ENCODE measurements at places on chromosomes 5 and 9. TPM values are rescaled to one million over a fixed set of nuclear protein-coding genes. Genes with fewer than 3 reads are reported as not detected.

DNA sequence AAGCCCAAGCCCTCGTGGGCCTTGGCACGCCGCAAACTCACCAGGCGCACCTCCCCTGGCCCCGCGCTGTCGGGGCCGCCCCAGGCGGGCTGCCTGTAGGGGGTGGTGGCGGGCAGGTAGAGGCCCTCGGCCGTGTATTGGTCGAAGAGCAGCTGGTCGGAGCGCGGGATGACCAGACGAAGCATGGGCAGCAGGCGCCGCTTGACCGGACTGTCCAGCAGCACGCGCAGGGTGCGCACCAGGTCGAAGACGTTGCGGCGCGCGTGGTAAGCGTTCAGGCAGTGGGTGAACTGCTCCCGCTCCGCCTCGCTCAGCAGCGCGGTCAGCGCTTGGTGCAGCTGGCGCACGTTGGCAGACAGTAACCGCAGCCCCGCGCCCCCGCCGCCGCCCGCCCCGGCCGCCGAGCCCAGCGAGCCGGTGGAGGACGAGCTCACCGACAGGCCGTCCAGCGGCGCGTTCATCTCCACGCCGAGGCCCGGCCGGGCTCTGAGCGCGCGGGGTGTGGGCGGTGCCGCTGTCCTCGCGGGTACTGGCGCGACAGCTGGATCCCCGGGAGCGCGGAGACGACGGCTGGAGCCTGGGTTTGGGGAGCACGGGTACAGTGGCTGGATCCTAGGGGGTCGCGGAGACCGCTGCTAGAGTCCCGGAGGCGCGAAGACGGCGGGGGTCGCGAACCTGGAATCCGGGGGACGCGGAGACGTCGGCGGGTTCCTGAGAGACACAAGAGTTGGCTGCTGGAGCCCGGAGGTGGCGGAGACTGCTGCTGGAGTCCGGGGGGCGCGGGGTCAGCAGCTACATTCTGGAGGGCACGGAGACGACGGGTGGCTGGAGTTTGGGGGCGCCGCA is 709 bp downstream of the WHRN start:
- no peak for DNase-seq

Gene ECM2
- total RNA-seq = 16.3 TPM

DNA sequence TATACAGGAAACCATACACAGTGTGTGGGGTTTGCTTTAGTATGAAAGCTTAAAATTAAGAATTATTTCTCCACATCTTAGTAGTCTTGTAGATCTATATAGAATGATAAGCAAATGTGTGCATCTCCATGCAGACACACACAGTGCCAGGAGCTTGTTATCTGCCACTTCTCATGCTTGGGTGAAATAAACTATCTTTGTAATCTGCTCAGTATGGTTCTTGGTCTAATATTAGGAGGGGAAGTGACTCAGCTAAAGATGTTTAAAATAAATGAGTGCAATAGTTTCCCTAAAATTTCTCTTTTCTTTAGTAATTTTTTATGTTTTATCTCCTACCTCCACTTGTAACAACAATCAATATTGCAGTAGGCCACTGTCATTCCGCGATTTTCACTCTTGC is 689.6 kb downstream of the TAF11L14 start:
- DNase-seq = no peak

Gene CCL27
- 0.68 TPM for total RNA-seq

DNA sequence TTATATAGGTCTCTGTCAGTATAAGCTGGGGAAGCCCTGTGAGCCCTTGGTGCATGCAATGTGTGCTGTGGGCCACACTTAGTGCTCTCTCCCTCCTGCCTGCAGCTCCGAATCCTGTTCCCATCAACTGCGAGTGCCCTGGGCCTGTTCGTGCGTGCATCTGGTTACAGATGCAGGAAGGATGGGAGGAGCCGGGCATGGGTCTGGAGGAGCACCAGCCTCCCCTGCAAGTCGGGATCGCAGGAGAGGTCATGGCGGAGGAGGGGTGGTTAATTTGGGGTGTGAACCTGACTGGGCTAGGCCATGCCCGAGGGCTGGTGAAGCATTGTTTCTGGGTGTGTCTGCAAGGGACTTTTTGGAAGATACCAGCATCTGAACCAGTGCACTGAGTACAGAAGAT is 274.6 kb upstream of the IRX4 start:
- DNase-seq = no peak

Gene FOXD4L4
- total RNA-seq = 0.47 TPM

Gene INSL4
- total RNA-seq = not detected

DNA sequence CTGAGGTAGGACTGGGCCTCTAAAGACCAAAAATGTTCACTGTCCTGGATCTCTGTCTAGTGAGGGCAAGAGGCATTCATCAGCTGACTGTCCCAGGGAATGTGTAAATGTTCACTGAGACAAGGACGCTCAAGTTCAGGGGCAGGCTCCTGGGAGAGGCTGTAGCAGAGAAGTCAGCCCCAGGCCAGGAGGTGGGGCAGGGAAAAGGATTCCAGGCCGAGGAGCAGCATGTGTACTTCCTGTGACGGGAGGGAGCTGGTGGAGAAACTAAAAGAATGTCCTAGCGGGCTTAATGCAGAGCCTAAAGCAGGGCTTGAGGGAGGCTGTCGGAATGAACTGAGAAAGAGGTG is 205.8 kb downstream of the GABBR2 start:
- no peak for DNase-seq

Gene ASTN2
- 19.6 TPM for total RNA-seq

- DNase-seq = no peak
Observed at GRCh38 chr5:154358516-154359220, 87.1 kb upstream of the SAP30L start.

Gene GPRIN1
- 0.13 TPM for total RNA-seq

GRCh38 chr5:62343428-62343827 is 37.4 kb downstream of the KIF2A start:
- DNase-seq = no peak

Gene CENPK
- total RNA-seq = 2.3 TPM

- DNase-seq = no peak
Observed at GRCh38 chr5:93874080-93874479, 132.7 kb upstream of the POU5F2 start.

DNA sequence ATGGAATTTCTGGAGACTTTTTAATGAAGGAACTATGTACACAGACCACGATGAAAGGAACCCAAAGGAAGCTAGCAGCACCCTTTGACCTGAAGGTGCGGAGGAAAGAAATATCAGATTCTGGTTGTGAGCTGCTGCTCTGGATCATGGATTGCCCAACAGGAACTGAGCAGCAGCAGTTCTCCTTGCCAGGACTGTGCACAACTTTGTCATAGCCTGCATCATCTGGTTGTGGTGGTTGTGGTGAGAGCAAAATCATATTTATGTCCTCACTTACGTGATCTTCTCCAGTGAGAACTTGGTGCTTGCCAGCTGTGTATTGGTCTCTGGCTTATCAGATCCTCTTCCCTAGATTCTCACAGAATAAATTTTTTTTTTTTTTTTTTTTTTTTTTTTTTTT is 70.7 kb upstream of the LPAR1 start:
- no peak for DNase-seq

DNA sequence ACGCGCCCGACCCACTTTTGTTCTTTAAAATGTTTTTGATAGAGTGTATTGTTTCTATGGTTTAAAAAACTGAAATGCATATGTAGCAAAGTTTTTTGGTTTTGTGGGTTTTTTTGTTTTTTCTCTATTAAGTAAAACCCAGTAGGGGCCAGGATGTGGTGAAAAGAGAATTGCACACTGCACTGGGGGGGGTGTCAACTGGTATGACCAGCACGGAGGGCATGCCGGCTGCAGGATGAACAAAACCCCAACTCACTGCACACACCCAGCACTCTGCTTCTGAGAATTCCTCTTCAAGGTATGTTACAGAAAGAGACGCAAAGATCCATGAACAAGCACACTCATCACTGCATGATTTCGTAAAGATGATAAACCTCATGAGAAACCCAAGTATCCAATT is 75.0 kb downstream of the STK10 start:
- no peak for DNase-seq

DNA sequence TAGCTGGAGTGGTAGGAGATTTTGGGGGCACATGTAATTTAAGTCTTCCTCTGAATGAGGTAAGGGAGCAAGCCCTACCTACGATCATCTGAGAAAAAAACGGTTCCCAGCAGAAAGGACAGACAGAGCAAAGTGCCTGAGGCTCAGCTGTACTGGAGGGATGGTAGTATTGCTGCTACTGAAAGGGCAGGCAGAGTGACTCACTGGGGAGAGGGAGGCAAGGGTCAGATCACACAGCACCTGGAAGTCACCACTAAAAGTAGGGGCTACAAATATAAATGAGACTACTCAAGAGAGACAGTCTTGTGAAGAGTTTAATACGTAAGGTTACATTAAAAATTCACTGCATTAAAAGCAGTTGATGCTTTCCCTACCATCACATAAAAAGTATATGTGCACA is 75.9 kb downstream of the NFIB start:
- no peak for DNase-seq

Gene PCDHB2
- total RNA-seq = 1.8 TPM

Gene NR6A1
- total RNA-seq = 5.0 TPM

GRCh38 chr5:32207355-32207634 is 33.2 kb upstream of the GOLPH3 start:
- no peak for DNase-seq

Gene CDC25C
- total RNA-seq = not detected

- no peak for DNase-seq
Observed at GRCh38 chr5:72454996-72455395, 52.2 kb downstream of the ZNF366 start.

Gene CTXN3
- total RNA-seq = not detected

Gene ADAM19
- 17.4 TPM for total RNA-seq

DNA sequence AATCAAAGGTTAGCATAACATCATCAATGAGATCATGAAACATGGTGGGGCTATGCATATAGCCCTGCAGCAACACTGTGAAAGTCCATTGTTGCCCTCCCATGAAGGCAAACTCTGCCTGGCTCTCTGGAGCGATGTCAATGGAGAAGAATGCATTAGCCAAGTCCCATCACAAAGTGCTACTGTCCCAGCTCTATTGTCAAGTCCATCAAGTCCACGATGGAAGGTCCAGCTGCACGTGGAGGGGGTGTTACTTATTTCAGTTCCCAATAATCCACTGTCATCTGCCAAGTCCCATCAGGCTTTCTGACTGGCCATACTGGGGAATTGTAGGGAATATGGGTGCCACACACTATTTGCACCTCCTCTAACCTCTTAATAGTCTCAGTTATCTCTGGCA is 10.8 kb downstream of the DMAC1 start:
- no peak for DNase-seq

DNA sequence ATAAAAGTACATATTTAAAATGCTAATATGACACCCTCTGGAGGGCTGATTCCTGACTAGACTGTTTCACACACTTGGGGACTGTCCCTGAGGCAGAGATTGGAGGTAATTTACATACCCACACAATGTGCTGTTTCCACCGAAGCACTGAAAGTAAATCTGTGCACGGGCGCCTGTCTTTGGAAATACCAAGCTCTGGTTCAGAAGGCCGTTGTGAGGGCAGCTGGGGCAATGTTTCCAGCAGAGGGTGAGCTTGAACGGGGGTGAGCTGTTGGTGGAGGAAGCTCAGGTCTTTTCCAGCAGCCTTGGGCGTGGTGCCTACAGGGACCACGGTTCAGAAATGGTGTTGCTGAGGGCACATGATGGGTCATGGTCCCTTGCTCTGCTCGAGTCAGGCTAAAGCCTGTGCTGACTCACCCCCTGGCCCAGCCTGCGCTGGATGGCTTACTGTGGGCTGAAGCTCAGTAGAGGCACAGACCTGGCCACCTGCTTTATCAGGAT is 25.8 kb upstream of the HMCN2 start:
- no peak for DNase-seq

DNA sequence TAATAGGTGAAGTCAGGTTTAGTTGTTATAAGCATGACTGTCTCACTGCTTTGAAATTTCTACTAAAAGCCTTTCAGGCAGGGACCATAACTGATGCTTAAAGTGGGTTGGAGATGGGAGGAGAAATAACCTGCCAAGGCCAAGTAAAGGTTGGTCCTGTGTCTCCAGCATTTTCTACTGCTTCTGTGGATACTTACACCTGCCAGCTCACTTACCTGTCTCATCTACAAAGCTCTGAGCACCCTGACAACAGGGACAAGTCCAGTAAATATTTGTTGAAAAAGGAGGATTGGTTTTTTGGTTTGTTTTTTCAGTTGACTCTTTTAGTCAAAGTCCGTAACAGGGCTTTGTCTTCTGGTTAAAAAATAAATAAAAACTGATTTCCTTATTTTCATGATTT is 38.6 kb downstream of the GRAMD2B start:
- no peak for DNase-seq

All from ureter (tissue), 1 donor.